NCI-H748 treated with DMSO at 0.1 percent for 48 hours (cell line): ENCODE measurements at places on chromosomes 7 and 10.

DNA sequence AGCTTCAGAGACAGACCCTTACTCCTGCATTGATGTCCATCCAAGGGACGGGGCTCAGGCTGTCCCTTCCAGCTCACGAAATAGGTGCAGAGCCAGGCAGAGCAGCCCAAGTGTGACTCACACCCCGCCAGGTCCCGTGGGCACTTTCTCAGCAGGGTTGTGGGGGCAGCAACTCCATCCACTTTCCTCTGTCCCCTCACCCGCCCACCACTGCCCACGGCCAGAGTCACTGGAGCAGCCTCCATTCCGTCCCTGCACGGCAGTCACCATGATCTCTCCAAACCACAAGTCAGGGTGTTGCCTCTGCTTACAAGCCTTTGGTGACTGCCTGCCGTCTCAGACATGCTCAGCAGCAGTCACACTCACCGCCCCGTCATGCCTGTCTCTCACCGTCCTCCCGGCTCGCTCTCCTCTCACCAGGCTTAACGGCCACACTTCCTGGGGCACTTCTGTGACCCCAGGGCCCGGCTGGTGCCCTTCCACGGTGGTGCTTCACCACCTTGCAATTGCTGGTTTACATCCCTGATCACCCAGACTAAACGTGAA lies 39.3 kb downstream of the CALML3 start:
- no peak for DNase-seq

DNA sequence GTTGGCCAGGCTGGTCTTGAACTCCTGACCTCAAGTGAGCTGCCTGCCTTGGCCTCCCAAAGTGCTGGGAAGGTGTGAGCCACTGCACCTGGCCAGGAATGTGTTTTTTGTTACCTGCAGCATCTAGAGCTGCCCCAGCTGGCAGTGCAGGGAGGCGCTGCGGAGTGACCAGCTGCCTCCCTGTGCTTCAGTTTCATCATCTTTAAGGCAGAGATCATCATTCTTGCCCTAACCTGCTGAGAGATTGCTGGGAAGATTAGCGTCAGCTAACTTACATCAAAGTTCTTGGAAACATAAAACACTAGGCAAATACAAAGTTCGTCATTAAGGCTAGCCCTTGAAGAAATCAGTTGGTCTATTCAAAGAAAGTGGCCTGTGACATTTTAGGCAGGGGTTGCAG lies 2.3 kb downstream of the ZNF282 start:
- DNase-seq, result no peak

DNA sequence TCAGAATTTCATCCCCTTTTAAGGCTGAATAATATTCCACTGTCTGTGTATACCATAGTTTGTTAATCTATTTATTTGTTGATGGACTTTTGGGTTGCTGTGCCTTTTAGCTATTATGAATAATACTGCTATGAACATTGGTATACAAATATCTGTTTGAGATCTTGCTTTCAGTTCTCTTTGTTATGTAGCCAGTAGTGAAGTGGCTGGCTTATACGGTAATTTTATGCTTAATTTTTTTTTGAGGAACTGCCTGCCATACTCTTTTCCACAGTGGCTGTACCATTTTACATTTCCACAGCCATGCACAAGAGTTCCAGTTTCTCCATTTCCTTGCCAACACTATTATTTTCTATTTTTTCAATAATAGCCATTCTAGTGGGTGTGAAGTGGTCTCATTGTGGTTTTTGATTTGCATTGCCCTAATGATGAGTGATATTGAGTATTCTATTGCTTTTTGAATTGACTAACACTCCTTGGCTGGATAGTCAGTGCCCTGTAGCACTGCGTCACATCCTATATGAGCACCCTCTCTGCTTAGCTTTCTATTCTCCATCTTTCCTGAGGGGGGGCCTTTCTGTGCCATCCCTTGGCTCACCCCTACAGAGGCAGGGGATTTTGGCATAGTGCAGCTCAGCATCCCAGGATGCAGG lies 29.4 kb upstream of the RAPGEF5 start:
- DNase-seq, result no peak

GRCh38 chr7:104174798-104175197 lies 33.0 kb downstream of the ORC5 start:
- no peak for DNase-seq

- no peak for DNase-seq
These were observed 6.9 kb upstream of the AOC1 start for GRCh38 chr7:150845421-150845861.
